HCEC 1CT (cell line): ENCODE measurements at places on chromosomes 7 and 10.
A peak's percentile ranks its signal among the peaks of the same experiment; 100 is the strongest.

GRCh38 chr7:157022681-157023588, 12.5 kb upstream of the MNX1 start:
- DNase-seq: no peak

GRCh38 chr10:100403734-100404133, 56.7 kb downstream of the SCD start:
- DNase-seq: no peak

- peak; percentile 72 for DNase-seq
Measured at GRCh38 chr10:102120142-102120990, at the start of gene LDB1. Gene LDB1, minus strand, starts transcription at chr10:102120368. Its CDS starts 258 bp downstream, at chr10:102120110.

DNA sequence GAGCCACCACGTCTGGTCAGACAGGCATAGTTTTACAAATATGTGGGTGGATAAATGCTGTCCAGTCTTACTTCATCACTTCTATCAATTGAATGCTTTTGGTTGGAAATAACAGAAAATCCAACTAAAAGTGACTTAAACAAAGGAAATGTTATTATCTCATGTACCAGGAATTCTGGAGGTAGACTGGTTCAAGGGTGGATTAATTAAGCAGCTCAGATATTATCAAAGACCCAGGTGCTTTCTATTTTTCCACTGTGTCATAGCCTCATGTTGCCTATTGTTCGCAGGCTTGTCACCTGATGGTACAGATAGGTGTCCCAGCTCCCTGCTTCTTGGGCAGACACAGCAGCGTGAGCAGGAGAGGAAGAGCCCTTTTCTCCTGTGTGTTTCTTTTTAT, 156.1 kb upstream of the CTBP2 start:
- no peak for DNase-seq

DNA sequence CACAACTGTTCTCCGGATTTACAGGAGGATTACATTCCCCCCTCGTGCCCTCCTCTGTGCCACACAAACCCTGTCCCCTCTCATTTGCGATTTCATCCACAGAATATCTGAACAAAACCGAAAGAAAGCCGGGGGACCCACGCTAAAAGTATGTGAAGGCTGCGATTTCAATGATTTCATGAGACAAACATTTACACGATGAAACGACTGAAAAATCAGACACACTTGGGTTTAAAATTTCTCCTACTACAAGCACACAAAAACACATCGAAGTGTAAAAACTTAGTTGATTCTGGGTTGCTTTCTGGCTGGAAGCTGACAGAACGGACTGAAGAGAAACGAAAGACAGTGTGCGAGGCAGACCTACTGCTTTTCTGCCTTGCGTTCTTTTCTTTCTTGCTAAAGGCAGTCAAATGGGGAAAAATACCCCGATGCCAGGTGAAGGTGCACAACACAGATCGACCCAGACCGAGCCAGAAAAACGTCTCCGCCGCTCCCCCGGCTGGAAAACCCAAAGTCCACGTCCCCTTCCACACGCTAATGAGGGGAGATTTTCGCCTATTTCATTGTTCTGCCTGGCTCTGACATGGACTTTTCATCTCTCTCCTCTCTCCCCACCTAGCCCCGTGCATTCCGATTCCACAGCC, 1.2 kb downstream of the HIPK2 start:
- DNase-seq: peak; percentile 27
